ENCODE measurements at places on chromosomes 12 and 14.
A peak's percentile ranks its signal among the peaks of the same experiment; 100 is the strongest.

- no peak for DNase-seq
These were observed 28.2 kb downstream of the KICS2 start for GRCh38 chr12:64193931-64194330.

GRCh38 chr12:26007566-26007965 is 49.1 kb downstream of the RASSF8 start:
- DNase-seq, result no peak

DNA sequence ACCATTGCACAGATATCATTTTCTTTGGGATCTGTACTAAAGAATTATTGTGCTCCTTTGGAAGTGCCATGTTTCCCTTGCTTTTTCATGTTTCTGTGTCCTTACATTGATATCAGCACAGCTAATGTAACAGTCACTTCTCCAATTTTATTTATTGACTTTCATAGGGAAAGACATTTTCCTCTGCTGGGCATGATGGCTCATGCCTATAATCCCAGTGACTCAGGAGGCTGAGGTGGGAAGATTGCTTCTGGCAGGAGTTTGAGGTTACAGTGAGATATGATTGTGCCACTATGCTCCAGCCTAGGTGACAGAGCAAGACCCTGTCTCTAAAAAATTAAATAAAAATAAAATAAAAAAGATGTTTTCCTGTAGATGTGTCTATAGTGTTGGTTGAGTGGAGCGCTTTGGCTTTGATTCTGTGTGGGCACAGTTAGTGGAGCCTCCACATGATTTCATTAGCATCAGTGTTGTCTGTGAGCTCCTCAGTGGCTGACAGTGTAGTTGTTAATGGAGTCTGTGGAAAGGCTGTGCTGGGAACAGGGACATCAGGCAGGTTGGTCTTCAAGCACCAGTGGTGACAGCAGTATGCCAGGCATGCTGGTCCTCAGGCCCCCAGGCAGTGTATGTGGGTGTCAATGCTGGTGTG is 7.4 kb downstream of the OAS2 start:
- no peak for DNase-seq

DNA sequence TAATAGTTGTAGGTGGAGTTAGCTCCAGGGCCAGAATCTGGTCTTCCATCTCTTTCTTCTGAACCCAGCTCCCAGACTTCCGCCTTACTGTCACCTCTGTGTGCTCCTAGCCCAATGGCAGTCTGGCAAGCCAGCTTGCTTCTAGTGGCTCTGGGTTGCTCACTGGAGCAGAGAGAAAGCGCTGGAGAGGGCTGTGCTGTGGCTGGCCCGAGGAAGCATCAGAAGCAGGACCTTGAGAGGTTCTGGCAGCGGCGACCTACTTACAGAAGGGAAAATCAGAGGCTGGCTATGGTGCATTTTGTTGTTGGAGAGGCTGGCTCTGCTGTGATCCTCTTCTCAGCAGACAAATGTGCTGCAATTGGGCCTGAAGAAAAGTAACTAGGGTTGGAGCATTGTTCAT is 28.6 kb downstream of the KCNA5 start:
- DNase-seq, result no peak

- DNase-seq, result no peak
These were observed 57.6 kb downstream of the LMNTD1 start for GRCh38 chr12:25495331-25496097.

GRCh38 chr12:6461401-6462233 is 8.9 kb downstream of the VAMP1 start:
- DNase-seq, result peak; percentile 74

DNA sequence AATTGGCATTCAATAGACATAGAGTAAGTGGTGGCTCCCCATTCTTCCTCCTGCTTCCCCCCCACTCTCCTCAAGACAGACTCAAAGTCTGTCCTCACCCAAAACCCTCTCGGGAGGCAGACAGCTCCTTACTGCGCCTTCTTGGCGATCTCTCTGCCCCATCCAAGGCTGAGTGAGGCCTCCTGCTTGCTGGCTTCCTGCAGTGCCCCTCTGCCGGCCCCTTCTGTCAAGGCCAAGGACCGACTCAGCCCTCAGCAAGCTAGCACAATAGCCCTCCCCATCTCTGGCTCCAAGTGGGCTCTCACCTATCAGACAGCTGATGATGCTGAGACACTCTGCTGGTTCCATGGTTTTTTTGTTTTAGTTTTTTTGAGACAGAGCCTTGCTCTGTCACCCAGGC is 62.5 kb upstream of the DLK1 start:
- DNase-seq, result no peak

- no peak for DNase-seq
These were observed 305.9 kb downstream of the NUAK1 start for GRCh38 chr12:105832806-105833205.

- DNase-seq, result no peak
These were observed 187.6 kb upstream of the C14orf180 start for GRCh38 chr14:104392001-104392395.

DNA sequence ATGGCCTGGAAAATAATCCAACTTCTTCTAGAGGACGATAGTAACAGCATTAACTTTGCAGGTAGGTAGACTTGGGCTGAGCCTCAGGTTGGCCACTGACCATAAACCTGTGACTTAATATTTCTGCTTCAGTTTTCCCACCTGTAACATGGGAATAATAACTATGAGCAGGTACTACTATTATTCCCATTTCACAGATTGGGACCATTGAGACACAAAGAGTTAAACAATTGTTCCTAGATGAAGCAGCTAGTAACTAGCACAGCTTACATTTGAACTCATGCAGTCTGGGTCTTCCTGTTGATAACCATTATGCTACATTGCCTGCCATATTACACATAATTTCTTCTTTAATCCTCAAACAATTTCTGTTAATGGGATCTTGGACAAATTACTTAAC is 217.7 kb downstream of the NUAK1 start:
- no peak for DNase-seq

DNA sequence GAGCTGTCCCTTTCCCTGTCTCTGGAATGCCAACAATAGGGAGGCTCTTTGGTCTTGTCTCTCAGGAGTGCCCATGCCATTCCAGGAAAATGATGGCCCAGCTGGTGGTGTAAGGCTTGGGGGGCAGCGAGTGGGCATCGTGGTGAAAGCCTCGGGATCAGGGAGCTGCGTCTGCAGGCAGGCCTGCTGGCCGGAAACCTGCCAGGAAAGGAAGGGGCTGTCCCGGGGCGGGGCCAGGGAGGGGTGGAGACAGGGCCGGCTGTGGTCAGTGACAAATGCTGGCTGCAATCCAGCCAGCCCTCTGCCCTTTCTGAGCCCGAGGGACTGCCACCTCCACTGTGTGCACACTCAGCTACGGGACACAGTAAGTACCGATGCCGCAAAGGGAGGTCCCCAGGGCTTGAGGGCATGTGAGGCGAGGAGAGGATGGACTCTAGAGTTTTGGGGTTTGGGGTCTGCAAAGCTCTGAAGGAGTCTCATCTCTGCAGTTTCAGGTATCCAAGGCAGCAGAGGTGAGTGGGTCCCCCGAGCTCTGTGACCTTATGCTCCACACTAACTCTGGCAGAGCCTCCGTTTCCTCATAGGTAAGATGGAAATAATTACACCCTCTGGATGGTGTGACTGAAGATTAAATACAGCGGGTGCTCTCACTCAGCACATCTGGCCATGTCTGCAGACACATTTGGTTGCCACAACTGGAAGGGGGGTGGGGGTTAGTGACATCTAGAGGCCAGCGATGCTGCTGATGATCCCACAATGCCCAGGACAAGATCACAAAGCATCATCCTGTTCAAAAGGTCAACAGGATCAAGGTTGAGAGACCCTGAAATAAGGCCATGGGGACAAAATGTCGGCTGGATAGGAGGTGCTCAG is at the start of gene SERPINA5:
Gene SERPINA5 (plus strand): TSS at position 300 of the 873 bp plus-strand sequence. CDS start 5,937 bp downstream, outside the sequence.
- DNase-seq, result no peak

- no peak for DNase-seq
These were observed 37.0 kb upstream of the OTX2 start for GRCh38 chr14:56846970-56847930.

DNA sequence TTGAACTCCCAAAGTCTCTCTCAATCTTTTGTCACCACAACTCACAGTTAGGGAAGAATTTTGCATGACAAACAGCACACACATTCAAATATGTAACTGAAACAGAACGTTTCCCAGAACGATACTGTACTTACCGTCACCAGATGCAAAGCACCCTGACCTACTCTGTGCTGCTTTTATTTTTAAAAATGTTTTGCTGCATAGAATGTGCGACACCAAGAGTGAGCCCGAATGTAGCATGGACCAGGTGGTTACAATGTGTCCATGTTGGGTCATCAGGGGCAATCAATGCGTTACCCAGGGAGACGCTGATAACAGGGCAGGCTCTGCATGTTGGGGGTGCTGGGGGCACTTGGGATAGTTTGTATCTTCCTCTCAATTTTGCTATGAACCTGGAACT is 14.6 kb upstream of the EIF5 start:
- no peak for DNase-seq
